ENCODE measurements at places on chromosomes 5 and 9.

DNA sequence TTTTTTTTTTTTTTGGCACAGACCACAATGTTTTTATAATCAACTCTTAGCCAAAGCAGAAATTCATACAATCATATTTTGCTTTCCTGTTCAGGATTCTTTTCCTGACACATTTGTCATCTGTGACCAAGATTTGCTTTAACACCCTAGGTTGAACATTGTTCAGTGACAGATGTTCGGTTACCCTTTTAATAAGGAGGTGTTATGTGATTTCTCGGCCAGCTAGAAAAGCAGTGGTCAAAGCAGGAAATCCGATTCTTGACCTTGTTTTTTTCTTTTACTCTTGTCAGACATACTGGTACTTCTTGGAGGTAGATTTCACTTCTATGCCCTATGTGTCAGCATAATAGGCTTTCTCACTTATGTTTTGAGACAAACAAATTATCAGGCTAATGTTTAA, 335.3 kb upstream of the ACTBL2 start:
- DNase-seq = no peak

DNA sequence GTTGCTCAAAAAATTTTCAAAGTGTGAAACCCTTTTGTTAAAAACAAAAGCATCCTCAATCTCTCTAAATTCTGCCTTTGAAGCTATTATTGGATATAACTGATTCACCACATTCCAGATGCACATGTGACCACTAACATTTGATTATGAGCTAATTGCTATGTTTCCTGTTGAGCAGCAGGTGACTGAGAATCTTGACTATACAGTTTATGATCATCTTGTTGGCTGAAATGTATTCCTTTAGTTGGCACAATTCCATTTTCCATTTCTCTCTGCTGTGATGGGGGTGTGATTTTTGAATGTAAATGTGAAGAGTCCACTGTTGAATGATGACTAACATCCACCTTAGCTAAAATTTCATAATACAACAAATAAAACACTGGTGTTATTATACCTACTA, 10.7 kb downstream of the LYSMD3 start:
- DNase-seq = no peak

- DNase-seq = no peak
These were observed 90.0 kb downstream of the ANXA2R start for GRCh38 chr5:42950116-42950455.

DNA sequence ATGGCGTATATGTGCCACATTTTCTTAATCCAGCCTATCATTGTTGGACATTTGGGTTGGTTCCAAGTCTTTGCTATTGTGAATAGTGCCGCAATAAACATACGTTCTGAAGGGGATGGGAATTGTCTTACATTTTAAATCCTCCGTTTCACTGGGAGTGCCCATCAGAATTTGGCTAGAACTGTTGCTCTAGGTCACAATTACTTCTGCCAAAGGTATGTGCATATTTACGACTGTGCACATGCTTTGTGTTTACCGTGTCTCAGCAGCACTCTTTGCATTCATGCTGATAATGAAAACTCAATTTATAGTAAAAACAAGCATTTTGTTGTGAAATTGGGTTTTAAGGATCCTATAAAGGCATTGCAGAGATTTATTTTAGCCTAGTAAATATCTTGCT, 151.9 kb upstream of the ZNF618 start:
- no peak for DNase-seq

DNA sequence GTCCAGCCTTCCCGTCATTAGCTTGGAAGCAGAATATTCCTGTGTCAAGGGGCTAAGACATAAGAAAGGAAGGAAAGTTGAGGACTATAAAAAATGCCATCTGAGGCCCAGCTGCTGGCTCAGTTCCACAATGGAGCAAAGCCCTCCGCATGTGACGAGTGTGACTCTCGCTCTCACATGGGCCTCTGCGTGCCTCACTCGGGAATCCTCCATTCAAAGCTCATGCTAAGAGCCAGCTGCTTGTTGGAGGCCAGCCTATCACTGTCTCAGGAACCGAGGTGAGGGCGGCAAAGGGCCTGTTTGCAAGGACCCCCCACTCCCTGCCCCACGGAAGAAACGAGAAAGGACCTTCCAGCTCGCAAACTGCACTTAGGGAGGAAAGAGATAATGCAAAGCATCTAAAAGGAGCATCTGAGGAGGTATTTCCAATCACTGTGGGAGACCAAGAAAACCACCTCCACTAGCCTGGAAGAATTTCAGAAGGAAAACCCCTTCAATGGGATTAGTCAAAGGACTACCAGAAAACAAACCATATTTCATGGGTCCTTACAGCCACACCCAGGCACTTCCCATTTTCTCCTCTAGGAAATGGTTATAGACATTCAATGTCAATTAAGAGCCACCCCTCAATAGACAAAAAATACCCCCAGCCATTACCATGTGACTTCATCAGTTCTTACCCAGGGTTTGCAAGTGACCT, 95.3 kb downstream of the PRRT1B start:
- no peak for DNase-seq

DNA sequence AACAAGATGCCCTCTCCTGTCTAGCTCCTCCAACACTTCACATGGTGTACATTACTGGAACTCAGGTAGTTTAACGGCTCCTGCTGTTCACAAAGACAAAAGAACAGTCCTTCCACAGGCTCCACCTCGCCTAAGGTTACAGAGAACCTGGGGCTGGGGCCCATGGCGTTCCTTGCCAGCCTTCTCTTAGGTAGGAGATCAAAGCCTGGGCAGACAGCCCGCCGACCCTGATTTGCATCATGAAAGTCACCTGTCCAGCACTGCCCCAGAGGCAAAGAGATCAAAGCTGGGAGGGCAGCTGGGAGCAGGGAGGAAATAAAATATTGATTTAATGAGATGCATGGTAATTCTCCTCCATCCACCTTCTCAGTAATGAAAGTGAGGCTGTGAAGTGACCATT, 115.0 kb upstream of the SLIT3 start:
- DNase-seq = no peak

- DNase-seq = no peak
These were observed 29.9 kb upstream of the CKS2 start for GRCh38 chr9:89281106-89281505.

- no peak for DNase-seq
These were observed 362.8 kb downstream of the DMAC1 start for GRCh38 chr9:7436754-7437153.

- peak; percentile 86 for DNase-seq
These were observed 97.0 kb upstream of the TARS1 start for GRCh38 chr5:33343676-33344327.

GRCh38 chr5:160082614-160083500, 36.4 kb downstream of the PWWP2A start:
- peak; percentile 82 for DNase-seq

DNA sequence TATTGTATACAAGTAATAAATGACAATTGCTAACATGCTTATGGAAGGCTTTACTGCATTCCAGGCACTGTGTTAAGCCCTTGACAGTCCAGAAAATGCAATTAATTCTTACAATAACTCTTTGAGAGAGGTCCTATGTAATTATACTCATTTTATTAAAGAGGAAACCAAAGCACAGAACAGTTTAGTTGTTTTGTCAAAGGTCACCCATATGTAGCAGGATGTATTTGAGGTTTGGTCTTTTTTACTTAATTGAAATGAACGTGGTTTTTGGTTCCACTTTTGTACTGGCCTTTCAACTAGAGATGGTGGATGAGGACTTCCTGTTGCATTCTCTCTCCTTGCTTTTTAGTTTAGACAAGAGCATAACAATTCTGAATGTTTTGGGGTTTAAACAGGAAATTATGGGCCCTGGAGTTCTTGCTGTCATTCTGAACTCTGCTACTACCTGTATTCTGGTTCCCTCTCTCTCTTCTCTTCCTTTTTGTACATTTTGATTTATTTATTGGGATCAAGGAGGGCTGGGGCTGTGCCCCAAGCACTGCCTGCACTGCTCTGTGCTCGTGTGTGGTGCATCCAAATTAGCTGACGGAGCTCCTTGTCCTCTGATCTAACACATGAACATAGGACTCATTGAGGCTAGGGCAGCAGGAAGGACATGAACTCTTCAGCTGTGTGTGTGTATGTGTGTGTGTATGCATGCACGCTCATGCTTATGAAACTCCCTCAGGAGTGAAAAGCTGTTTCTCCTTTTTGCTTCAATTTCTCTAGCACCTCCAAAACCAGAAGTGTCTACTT, 47.4 kb downstream of the SLC28A3 start:
- no peak for DNase-seq

- no peak for DNase-seq
These were observed 184.7 kb upstream of the PPP1R26 start for GRCh38 chr9:135294836-135295235.

DNA sequence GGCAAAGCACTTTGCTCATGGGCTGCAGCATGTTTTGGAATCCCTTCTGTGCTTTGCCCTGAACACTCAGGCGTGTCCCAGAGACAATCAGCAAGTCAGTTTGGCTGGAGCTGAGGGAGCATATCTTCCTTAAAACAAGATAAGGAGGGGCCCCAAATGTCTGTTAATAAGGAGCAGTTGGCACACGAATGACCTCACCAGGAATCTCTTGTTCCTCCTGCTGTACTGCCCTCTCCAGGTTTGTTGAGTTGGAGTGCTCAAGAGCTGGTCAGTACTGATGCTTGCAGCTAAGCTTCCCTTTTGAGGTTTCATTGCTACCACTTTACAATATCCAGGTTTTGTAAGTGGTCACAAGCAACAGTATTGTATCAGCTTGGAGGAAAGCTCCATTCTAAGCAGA, 101.3 kb upstream of the EGFLAM start:
- DNase-seq = no peak

- DNase-seq = no peak
These were observed 43.6 kb downstream of the NACC2 start for GRCh38 chr9:136051453-136051836.

GRCh38 chr5:68528821-68529273, 313.3 kb downstream of the PIK3R1 start:
- peak; percentile 57 for DNase-seq

GRCh38 chr5:104062621-104063377, 500.2 kb upstream of the NUDT12 start:
- DNase-seq = no peak

DNA sequence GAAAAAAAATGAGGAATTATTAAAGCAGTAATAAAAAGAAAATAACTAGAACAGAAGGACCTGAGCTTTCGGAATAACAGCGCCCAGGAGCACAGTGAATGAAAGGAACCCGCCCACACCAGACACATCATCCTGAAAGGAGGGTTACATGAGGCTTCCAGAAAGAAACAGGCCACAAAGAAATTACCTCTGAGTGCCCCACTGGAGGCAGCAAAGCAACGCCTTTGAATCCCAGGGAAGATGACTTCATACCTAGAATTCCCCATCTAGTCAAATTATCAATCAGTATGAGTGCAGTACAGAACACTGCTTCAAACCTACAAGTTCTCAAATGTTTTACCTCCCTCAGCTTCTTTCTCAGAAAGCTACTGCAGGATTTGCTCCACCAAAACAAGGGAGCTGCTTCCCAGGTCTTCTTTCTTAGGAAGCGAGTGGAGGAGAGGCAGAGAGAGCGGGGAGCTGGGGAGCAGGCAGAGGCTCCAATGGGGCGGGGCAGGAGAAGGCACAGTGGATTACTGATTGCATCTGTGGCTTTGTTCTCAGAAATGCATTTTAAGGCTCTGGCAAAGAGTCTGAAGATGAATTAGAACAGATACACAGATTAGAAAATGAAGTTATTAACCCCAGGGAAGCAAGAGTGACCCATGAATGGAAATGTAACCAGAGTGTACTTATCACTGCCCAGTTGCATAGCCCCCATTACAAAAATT, 87.1 kb downstream of the SEMA4D start:
- no peak for DNase-seq

DNA sequence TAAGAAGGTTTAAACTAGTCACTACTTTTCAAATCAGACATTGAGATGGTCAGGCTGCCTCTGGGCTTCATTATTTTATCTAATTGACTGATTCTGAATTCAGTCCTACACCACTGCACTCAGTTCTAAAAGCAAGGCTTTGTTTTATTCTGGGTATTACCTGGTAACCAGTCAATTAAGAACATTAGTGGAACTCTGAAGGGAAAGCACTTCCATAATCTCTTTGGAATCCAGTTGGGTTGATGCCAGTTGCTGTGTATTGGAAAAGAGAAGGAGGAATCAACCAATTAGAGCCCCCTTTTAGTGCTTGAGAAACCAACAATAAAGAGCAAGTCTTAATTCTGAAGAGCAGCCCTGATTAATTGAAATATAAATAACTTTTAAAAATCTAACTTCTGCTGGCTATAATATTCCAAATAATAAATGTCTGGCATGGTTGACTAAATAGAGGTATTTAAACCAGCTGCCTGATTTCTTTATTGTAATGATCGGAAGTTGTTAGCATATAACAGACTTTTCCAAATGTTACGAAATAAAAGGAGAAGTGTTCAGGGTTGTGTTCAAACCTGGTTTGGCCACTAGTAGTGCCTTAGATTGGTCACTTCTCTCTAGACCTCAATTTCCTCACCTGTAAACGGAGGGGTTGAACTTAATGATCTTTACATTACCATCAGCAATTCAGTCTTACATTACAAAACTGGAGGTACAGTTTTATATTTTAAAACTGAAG, 32.0 kb downstream of the CPEB4 start:
- no peak for DNase-seq

GRCh38 chr5:152560512-152561137, 155.5 kb upstream of the NMUR2 start:
- peak; percentile 62 for DNase-seq

GRCh38 chr9:8855046-8855445, 1055.5 kb upstream of the DMAC1 start:
- peak; percentile 54 for DNase-seq

- DNase-seq = no peak
These were observed 206.5 kb downstream of the KCTD16 start for GRCh38 chr5:144377207-144377606.

DNA sequence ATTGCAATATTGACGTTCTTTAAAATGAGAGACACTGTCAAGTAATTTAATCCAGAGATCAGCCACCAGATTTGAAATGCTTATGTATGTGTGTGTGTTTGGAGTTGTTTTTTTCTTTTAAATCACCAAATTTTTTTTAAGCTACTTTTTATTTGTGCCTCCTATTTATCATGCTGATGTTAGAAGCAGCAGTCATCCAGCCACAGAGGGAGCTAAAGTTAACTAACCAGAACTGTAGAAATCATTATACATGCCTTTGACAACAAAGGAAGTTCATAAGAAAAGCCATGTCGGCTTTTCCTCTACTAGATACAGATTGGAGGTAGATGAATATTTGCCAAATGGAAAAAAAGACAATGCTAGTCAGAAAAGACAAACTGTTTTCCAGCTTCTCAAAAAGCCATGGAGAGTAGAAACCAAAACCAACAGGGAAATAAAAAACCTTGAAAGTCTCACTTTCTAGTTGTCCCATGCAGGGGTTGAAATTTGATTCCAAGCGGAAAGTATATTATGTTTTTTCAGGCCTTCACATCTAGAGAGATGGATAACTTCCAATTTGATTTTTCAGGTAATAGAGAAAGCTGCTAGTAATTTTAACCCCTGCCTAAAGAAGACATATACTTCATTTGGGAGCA, 4.5 kb downstream of the PURA start:
- DNase-seq = no peak

GRCh38 chr5:175873088-175873454, 1.7 kb downstream of the CPLX2 start:
- DNase-seq = no peak

Data from astrocyte of the spinal cord (primary cell).